ENCODE measurements at places on chromosomes 12 and 14. TPM values are rescaled to one million over a fixed set of nuclear protein-coding genes. Genes with fewer than 3 reads are reported as not detected.

The FBLN5 gene
- polyA plus RNA-seq = 78.7 TPM

DNA sequence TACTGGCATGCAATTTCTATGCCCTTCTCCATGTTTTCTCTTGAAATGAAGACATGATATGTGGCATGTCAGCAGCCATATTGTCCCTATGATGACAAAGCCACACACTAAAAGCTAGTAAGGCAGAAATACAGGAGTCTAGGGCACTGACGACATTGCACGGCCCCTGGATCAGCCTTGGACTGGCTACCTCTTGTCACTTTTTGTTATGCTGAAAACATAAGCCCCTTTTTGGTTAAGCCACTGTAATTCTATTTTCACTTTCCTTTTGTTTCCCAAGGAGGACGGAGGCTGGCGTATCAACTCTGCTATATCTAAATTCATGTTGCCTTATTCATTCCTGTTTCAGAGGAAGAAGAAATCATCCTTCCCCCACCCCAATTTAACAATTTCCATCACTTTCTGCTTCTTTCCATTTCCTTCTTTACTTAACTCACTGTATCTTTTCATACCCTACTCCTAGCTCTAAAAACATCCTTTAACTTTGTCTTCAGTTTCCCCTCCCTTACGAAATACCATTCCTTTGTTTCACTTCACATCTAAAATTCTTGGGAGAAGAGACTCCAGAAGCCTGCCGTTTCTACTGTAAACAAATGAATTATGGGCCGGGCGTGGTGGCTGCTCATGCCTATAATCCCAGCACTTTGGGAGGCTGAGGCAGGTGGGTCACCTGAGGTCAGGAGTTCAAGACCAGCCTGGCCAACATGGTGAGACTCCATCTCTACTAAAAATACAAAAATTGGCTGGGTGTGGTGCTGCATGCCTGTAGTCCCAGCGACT lies 364.1 kb downstream of the PCNX1 start:
- DNase-seq = no peak

DNA sequence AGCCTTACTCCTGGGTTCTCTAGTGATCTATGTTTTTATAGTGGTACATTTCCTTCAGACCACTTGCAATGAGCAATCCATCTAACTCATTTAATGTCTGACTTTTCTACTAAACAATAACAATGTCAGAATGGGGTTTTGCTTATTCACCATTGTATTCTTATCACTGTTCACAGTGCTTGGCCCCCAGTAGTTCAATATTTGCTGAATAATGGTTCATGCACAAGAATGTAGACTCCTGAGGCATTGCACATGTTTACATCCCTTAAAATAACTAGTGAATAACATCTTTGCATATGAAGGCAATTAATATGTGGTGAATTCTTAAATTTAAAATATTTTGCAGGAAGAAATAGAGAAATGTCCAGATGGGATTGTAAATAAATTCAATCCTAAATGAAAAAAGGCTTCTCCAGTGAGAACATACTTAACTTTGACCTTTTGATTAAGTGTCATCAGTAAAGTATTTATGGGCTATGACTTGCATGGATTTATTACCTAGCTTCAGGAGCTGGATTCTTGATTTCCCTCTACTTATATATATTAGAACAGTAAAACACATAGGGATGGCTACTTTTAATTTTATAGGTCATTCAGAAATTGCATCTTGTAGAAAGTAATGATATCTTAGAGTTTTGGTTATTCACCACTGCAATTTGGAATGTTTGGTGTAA lies 3.4 kb downstream of the CCER1 start:
- DNase-seq = no peak

- no peak for DNase-seq
These were observed 8.2 kb upstream of the RPS6KA5 start for GRCh38 chr14:91068642-91069041.

- no peak for DNase-seq
These were observed 48.8 kb downstream of the BICDL1 start for GRCh38 chr12:120037851-120038250.

Data from left lung (tissue), 14 donors.